ENCODE measurements at places on chromosomes 11 and 22.

GRCh38 chr11:119415966-119416365, 7.0 kb downstream of the THY1 start:
- no peak for DNase-seq

- no peak for DNase-seq
Measured at GRCh38 chr22:43946384-43946667, 8.9 kb upstream of the SAMM50 start.

- DNase-seq = no peak
Measured at GRCh38 chr11:8541448-8541847, 52.6 kb downstream of the STK33 start.

DNA sequence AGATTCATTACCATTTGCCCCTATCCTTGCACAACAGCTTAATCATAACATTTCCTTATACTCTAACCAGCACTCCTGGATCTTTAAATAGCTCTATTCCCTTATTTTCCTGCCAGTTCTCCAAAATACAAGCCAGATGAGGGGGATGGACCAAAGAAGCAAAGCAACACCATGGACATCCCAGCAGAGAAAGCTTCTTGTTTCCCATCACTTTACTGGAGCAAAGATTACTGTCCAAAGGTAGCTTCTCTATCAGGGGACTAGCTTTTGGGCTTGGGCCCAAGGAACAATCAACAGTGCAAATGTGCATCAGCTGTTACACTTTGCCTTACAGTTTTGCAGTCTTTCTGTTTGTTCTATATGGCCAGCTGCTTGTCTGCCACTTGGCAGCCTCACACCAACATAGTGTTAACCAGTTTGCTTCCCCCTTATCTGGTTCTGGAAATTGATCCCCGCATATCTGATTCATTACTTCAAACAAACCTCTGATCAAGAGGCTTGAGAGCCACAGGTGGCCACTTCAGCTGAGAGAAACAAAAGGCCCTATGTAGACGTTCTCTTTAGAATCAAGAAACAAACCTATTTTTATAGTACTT, 814.3 kb downstream of the METTL15 start:
- no peak for DNase-seq

GRCh38 chr11:128604723-128605122, 17.4 kb upstream of the ETS1 start:
- DNase-seq = no peak

- peak; percentile 22 for DNase-seq
Measured at GRCh38 chr11:31958076-31958735, 132.7 kb upstream of the RCN1 start.

DNA sequence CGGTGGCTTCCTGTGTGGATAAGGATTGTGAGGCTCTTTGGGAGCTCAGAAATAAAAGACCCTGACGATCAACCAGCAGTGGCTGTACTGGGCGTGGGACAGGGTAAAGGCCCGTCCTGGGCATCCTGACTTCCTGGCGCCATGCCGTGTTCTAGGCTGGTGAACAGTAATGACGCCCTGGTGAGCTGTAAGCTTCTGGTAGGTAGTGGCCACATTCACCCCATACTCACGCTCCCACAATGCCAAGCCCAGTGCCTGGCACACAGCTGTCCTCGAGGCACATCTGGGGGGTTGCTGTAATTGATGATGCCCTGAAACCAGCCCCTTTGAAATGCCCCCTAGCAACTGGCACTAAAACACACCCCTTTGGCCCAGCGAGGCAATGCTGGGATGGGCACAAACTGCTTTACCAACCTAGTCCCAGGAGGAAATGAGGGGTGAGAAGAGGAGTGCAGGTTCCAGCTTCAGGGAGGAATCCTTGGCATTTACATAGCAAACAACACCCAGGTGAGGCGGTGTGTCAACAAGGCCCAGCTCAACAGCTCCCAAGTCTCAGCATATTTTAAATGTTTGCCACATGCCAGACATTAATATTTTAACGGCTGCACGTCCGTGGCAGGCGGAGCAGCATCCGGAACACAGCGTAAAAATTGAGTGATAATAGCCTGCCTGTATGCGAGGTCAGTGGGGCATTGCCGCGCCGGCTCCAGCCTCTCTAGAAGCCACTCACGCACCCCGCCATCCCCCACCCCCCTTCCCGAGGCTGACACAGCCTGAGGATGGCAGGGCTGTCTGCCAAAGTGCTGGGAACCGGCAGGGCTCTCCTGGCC, 79.3 kb downstream of the DSCAML1 start:
- DNase-seq = no peak

Data from stimulated activated CD8-positive, alpha-beta memory T cell treated with anti-CD3 and anti-CD28 coated beads, Interleukin-12 subunit alpha, Interleukin-12 subunit beta, amount 100 ng/mL, for 1 hour (primary cell).